ENCODE measurements at places on chromosomes 6 and 20.

GRCh38 chr6:41759905-41760579 is 12.8 kb upstream of the PGC start:
- no peak for DNase-seq

GRCh38 chr20:19252451-19253120 is 40.1 kb downstream of the SLC24A3 start:
- DNase-seq = no peak

- DNase-seq = no peak
Measured at GRCh38 chr6:36758516-36759147, 61.0 kb downstream of the RAB44 start.

DNA sequence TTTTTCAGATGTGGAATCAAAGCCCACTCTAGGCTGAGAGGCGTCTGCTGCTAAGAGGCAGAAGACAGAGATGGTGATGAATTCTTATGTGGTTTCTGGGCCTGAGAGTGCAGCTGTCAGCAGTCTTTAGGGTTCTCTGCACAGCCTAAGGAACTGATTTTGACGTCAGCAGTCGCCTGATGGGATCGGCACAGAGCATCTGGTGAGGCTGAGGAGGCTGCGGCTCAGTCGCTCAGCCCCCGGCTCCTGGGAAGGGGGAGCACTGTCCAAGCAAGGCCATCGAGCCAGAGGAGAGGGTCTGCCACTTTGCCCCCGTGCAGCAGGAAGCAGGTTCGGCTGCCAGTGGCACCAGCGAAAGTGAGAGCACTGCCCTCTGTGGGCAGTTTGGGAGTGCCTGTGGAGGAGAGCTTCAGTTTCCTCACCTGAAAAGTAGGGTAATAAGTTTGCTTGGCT is 92.5 kb downstream of the TCP11 start:
- DNase-seq = peak; percentile 2

DNA sequence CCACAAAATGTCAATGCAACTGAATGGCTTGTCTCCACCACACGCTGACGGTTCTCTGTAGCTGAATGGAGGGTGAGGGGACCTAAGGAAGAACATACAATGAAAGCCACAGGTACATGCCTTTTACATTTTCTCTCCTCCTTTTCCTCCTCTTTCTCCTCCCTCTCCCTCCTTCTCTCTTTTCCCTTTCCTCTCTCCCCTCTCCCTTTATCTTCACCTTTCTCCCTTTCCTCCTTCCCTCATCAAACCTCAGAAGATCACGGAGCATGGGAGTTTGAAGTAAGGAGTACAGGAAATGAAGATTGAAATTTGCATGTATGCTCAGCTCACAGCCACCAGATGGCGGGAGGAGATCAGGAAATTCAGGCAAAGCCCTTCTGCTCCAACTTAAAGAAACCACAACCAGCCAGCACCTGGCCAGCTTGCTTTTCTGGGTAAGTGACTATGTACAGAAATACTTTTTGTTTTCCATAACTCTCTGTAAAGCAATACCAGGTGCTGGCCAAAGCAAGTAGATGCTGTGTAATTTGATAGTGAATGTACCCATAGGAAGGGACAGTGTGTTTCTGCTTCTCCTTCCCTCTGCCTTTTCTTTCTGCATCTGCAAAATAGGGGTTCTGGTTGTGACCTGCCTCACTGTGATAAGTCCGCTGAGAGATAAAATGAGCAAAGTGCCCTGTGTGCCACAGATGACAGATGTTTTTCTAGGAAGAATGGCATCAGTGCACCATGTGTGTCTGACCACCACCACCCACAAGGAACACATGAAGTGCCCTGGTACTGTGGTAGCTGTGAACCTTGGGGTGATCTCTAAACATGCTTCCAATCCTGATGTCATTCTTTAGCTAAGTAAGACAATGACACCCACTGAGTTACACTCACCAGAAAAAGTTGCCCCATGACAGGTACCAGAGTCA is 18.6 kb upstream of the FOXO3 start:
- peak; percentile 69 for DNase-seq

- no peak for DNase-seq
Measured at GRCh38 chr6:112665114-112665513, 318.0 kb downstream of the RFPL4B start.

DNA sequence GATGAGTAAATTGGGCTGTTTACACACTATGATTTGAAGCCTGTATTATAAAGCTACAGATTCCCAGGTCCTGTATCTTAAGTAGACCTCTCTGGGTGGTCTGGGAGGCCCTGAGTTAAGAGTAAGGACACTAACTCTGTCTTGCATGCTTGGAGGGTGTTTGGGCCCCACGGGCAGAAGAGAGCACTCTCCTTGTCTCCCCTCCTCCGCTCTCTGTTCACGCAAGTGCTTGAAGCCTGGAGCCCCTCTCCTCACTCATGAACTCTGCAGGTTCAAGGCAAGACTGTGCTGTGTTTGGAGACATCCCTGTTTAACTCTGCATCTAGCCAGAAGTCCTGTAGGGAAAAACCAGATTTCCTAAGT is 154.0 kb downstream of the ZDHHC14 start:
- no peak for DNase-seq

DNA sequence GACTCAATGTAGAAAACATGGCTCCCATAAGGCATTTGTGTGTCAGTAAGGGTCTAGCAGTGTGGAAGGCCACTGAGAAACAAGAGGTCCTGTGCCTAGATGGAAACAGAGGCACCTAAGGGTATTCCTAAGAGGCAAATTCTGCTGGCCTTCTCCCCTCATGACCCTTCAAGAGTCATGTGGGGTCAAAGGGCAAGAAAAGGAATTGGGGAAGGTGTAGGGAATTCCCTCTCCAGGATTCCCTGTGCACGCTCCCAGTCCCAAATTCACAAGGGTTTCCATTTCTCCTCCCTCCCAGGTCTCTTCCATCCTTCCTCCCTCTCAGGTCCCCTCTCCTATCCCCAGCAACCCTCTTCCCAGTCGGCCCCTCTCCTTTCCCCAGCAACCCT is 568 bp downstream of the AGPAT1 start:
- no peak for DNase-seq

DNA sequence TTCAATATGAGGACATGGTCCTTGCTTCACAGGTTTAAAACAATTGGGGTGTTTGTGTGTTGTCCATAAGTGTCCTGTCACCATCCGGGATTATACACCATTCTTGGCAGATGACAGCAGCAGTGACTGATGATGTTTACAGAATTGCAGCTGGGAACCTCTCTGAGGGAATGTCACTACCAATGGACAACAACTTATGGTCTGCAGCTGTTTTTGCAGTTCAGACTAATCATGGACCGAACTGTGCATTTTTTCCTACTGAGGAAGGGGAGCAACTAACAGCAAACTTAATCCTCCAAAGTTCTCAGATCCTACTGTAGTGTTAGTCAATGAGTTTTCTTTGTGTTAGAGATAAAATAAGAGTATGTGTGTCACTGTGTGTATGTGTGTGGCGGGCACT is 26.0 kb downstream of the FAM229B start:
- DNase-seq = no peak

GRCh38 chr20:47854687-47855212 is 69.5 kb upstream of the SULF2 start:
- DNase-seq = no peak

DNA sequence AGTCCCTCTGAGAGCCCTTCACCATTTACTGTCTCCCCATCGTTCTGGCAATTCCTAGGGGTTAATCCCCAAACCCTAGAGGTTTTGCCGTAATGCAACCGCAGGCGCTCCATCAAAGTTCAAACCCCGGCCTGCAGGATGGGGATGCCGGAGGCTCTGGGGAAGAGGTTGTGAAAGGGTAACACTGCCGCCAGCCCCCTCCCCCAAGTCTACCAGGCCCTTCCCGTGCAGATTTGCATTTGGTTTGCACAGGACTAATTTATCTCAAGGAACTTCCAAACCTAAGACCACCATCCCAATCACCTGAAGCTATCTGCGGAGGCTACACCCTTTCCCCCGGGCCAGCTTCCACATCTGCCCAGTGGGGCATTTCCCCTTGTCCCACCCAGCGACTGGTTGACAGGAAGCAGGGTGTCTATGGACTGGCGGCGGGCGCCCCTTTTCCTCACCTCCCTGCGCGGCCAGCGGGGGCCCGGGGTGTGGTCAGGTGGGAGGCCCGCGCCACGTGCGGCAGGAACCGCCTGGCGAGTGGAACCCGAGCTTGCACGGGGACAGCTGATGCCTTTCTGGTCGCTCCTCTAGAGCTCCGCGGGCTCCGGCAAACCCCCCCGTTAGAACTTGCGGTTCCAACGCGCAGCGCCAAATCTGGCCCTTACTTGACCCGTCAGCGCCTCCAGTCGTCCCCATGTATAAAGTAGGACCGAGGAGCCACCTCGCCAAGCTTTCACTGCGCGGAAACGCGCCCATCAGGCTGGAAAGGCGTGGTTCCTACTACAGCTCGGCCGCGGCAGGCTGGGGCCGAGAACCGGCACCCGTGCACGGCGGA is 9.4 kb upstream of the SLC4A11 start:
- DNase-seq = peak; percentile 17

DNA sequence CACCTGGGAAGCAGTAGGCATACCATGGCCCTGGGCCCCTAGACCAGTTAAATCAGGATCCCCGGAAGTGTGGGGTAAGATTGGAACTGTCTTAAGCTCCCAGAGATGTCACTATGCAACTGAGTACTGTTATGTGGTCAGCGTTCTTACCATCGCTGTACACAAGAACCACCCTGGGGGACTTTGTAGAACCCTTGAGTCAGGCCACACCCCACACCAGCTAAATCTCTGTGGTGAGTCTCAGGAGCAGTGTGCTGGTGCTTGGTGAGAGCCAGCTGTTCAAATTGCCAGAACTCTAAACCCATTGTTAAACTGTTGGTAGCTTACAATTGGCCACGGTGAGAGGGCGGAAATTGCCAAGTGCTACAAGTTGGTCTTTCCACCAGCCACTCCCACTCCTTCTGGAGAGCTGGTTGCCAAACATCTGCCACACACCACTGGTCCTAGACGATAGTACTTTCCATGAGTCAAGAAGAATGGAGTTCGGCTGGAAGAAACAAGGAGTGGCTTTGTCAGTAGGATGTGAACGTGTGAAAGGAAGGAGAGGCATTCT is 80.5 kb upstream of the SYNDIG1 start:
- no peak for DNase-seq
